SW 1271 (cell line): ENCODE measurements at places on chromosomes 2 and 18.

- no peak for DNase-seq
These were observed 33.9 kb downstream of the ORC2 start for GRCh38 chr2:200929334-200930249.

DNA sequence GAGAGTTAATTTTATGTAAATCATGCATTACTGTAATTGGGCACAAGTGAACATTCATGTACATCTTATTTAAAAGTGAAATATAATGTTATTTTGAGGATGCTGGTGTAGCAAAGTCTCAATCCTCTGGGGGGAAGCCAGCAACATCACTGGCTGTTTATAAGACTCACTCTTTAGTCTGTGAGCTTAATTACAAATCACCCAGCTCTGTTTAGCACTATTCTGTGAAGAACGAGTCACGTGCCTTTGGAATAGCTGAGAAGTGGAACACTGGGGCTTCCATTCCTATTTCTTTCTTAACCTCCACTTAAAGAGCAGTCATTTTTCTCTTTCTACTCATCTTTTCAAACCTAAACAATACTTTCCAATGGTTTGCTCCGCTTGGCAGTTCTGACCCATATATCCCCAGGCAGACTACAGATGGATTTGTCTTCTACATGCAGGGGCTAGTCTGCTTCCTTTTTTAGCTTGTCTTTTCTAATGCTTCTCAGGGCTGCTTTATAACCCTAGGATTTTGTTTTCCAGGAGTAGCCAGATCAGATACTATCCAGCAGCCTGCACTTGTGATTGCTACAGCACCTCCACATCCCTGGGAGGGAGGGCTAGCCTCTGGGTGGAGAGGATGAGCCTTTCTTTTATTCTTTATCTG lies 95.3 kb upstream of the CAVIN2 start:
- no peak for DNase-seq

- DNase-seq = no peak
These were observed 90.4 kb upstream of the LYPD1 start for GRCh38 chr2:132760405-132760804.

- no peak for DNase-seq
These were observed 97.6 kb upstream of the SLC39A10 start for GRCh38 chr2:195559431-195559914.

- no peak for DNase-seq
These were observed 1257.7 kb upstream of the CDH2 start for GRCh38 chr18:29434650-29435049.

DNA sequence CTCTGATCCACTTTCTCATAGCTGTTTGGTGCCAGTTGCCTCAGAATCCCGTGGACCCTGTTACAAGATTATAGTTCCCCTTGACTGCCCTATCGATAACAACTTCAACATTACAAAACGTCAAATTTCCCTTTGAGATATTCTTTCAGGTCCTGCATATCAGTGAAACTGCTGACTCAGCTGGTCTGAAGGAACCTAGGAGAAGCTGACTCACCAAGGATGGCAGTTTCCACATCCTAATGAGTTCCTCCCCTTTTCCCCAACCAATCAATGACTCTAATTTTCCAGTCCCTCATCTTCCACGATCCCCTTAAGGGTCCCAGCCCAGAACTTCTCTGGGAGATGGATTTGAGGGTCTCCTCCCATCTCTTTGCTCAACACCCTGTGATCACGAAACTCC lies 27.6 kb upstream of the GNAL start:
- no peak for DNase-seq

DNA sequence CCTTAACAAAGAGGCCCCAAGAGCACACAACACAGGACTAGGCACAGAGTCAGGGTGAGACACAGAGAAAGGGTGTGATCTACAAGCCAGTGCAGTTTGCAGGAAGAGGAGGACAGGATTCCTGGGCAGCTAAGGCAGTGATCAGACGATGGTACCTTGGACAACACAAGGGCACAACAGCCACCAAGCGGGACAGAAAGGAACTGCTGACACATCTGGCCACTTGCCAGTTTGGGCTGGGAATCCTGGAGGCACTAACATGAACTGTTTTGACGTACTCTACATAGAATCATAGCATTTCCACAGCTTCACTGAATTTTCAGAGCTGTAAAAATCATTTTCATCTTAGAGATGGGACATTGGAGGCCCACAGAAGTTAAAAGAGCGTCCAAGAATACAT lies 221.5 kb upstream of the SLC35G4 start:
- no peak for DNase-seq

DNA sequence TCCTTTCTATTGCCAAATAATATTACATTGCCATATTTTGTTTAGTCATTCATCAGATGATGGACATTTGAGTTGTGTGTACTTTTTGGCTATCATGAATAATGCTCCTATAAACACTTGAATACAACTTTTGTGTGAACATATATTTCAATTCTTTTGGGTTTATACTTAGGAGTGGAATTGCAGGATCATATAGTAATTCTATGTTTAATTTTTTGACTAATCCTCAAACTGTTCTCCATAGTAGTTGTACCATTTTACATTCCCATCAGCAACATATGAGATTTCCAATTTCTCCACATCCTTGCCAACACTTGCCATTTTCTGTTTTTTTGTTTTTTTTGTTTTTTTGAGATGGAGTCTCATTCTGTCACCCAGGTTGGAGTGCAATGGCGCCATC lies 87.2 kb downstream of the B3GNT2 start:
- no peak for DNase-seq

DNA sequence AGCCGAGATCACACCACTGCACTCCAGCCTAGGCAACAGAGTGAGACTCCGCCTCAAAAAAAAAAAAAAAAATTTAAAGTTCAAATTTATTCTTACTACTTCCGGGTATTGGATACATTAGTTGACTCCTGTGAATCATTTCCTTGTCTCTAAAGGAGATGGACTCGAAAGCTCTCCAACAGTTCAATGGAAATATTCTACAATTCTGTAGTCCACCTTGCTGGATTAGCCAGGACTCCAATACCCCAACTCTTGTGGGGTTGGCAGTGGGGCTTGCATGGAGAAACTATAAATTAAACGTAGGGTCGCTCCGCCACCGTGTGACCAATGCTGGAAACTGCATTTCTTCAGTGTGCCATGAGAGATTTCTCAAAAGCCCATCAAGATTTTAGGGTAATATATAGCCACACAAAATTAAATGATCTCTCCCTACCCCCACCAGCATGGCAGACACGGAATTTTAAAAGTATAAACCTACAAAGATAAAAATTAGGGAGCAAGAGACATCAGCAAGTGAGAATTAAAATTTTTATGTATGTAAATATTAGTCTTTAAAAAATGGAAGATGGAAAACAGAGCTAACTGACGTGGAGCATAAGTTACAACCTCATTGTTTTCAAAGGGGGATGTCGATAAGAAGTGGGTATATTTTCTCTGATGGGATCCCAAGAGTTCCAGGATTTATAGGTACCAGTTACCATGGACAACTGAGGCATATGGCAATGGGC lies 27.8 kb upstream of the GAREM2 start:
- DNase-seq = peak; percentile 60

- DNase-seq = no peak
These were observed 41.8 kb downstream of the ACSL3 start for GRCh38 chr2:222902660-222903059.

DNA sequence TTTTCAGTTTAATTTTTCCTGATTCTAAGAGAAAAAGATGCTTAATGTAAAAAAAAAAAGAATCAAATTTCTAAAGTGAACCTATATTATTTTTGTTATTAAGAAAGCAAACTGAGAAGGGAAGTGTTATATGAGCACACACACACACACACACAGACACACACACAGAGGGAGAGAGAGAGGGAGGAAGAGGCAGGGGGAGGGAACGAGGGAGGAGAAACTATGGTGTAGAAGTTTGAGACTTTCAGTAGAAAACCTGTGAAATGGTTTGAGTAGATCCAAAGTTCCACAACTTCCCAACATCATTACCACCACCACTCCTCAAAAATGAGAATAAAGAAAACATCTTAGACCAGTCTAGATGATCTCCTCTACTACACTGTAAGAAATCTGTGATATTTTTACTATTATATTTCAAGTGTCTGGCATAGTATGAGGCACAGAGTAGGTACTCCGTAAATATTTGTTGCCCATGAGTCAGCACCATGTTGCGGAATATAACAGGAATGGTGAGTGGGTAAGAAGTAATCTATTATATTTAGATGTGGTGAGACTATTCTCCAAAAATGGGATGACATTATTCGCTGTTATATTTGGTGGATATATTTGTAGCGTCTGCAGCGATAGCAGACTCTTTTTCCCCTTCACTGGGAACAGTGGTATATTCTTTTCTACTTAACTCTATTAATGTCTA lies 149.4 kb upstream of the DNMT3A start:
- DNase-seq = no peak
